ENCODE measurements at places on chromosomes 7 and 10. TPM values are rescaled to one million over a fixed set of nuclear protein-coding genes. Genes with fewer than 3 reads are reported as not detected.

Gene CPA2
- not detected for total RNA-seq

Gene GPR22
- total RNA-seq, result not detected

Gene SND1
- total RNA-seq, result 175 TPM

Gene LRRC17
- total RNA-seq, result not detected

Gene PRSS37
- total RNA-seq, result not detected

Gene CPN1
- total RNA-seq, result not detected

Gene CARD11
- 163 TPM for total RNA-seq

Gene PIK3AP1
- 5.7 TPM for total RNA-seq

Gene GPER1
- 0.15 TPM for total RNA-seq

Gene GPR26
- not detected for total RNA-seq

Gene ZNF727
- not detected for total RNA-seq

Gene OPN1SW
- not detected for total RNA-seq

Gene CWF19L1
- total RNA-seq, result 36.7 TPM

Gene WDR86
- total RNA-seq, result 0.50 TPM

Gene FAM221A
- total RNA-seq, result 6.3 TPM

Gene SLC39A12
- total RNA-seq, result not detected

Gene LIPJ
- not detected for total RNA-seq

Gene CTBP2
- 0.15 TPM for total RNA-seq

Gene ZNF239
- total RNA-seq, result 0.25 TPM

Gene SH2B2
- 2.1 TPM for total RNA-seq

Gene TMEM229A
- not detected for total RNA-seq

Gene AGAP5
- 9.3 TPM for total RNA-seq

Gene NUP205
- total RNA-seq, result 92.3 TPM

Gene NPSR1
- total RNA-seq, result not detected

Gene PKD1L1
- 0.48 TPM for total RNA-seq

Gene EPHB4
- total RNA-seq, result 0.60 TPM

Gene PPP1R17
- total RNA-seq, result not detected

Gene EPO
- not detected for total RNA-seq

Gene CHAT
- total RNA-seq, result not detected

Gene MMP21
- total RNA-seq, result not detected

Gene NME8
- not detected for total RNA-seq

Gene DNAJC1
- total RNA-seq, result 38.9 TPM

Gene OR6B1
- total RNA-seq, result not detected

Gene SPAM1
- total RNA-seq, result not detected

Gene EBF3
- not detected for total RNA-seq

Gene CHST15
- 0.10 TPM for total RNA-seq

Gene PAPOLB
- total RNA-seq, result not detected

Gene ADAMTS14
- total RNA-seq, result not detected

Gene PRRT4
- not detected for total RNA-seq

Gene INA
- 0.08 TPM for total RNA-seq

Gene BMPER
- total RNA-seq, result not detected
